ENCODE measurements at places on chromosomes 11 and 22. TPM values are rescaled to one million over a fixed set of nuclear protein-coding genes. Genes with fewer than 3 reads are reported as not detected.

Gene OR2AG1
- total RNA-seq: not detected

Gene CATSPER1
- not detected for total RNA-seq

Gene SEZ6L
- 0.03 TPM for total RNA-seq

Gene ZP1
- total RNA-seq: 0.98 TPM

Gene HOATZ
- total RNA-seq: not detected

Gene MTCH2
- total RNA-seq: 63.1 TPM

Gene EFCAB6
- 1.6 TPM for total RNA-seq

Gene EED
- 14.1 TPM for total RNA-seq

Gene TRPC6
- 0.89 TPM for total RNA-seq

Gene APOA5
- not detected for total RNA-seq

Gene CNTF
- 1.8 TPM for total RNA-seq

Gene KCNJ4
- 0.03 TPM for total RNA-seq

Gene SHISA8
- total RNA-seq: not detected

Gene ARHGAP20
- 3.0 TPM for total RNA-seq

Gene IGSF9B
- 2.2 TPM for total RNA-seq

Gene CFL1
- 662 TPM for total RNA-seq

Gene CD6
- total RNA-seq: not detected

Gene OR56A1
- total RNA-seq: not detected

Gene OR52E2
- not detected for total RNA-seq

Gene PLAAT5
- not detected for total RNA-seq

Gene KDM4D
- total RNA-seq: 0.36 TPM

Gene HORMAD2
- total RNA-seq: not detected

Gene UPB1
- under 0.01 TPM for total RNA-seq

Gene PLXNB2
- 226 TPM for total RNA-seq

Gene GGT5
- total RNA-seq: 12.1 TPM

Gene FAT3
- total RNA-seq: 1.1 TPM

Gene KBTBD4
- 21.8 TPM for total RNA-seq

Gene CDHR5
- not detected for total RNA-seq

Gene MB
- not detected for total RNA-seq

Gene MS4A3
- not detected for total RNA-seq

Gene SUSD2
- 46.2 TPM for total RNA-seq

Gene SLC1A2
- total RNA-seq: 1.9 TPM

Gene CHRM1
- total RNA-seq: not detected

Gene FTH1
- total RNA-seq: 6,320 TPM

Gene DRD4
- total RNA-seq: 0.07 TPM

Gene TTC12
- total RNA-seq: 7.9 TPM

Gene CTR9
- 30.8 TPM for total RNA-seq

Gene MRPL21
- total RNA-seq: 24.5 TPM

Gene EIF3F
- 428 TPM for total RNA-seq

Gene KCNQ1
- total RNA-seq: not detected

Gene PHETA2
- total RNA-seq: 27.2 TPM

Gene PICK1
- 16.7 TPM for total RNA-seq

Gene GAS2
- 1.2 TPM for total RNA-seq

Gene RTN4R
- 0.76 TPM for total RNA-seq

Gene LRRC74B
- total RNA-seq: not detected

Gene ABCC8
- not detected for total RNA-seq

Gene NRXN2
- 8.0 TPM for total RNA-seq

Gene PGA5
- total RNA-seq: 0.65 TPM

Gene FLRT1
- 0.03 TPM for total RNA-seq

Gene ZNF215
- total RNA-seq: 3.8 TPM
